Right forelimb (tissue), 1 donor: ENCODE measurements at places on chromosomes 4 and X.

DNA sequence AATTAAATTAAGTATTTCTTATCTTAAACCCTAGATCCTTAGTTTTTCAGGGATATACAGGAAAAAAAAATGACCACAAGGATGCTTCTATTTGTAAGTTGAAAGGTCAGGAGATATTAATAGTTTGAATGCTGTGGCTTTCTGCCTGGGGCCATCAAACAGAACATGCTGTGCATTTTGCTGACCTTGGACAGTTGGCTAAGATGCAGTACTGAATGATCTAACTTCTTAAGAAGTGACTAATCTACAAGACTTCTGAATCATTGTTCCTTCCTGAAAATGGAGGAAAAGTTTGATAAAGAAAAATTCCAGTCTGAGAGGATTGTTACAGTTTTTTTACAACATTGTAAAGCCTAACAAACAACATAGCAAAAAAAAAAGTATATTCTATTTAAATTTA lies 237.8 kb upstream of the JADE1 start:
- DNase-seq = no peak

DNA sequence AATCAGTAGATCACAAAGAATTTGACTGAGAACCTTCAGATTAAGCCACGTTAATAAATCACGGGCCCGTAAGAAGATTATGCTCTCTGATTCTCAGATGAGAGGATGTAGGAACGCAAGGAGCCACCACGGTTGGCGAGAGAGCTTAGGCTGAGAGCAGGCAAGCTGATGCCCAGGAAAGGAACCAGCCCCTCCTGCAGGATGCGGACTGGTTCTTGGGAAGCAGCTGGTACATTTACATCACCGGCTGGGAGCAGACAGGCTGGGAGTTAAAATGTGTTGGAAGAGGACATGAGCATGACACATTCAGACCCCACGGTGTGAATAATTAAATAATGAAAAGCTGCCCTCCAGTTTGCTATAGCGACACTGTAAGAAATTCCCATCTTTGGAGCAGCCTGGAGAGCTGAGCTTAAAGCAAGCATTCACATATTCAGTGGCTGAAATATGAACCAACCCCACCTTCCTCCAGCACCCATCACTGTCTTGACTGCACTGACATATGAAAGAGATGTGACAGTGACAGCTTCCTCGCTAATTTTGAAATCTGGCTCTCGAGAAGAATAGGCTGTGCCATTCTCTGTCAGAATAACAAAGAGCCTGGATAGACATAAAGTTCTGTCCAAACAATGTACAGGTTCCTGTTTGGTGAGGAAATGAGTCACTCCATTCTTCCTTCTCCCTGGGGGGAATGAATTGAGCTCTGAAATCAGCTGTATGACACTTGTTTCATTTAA lies 33.1 kb downstream of the LNX1 start:
- DNase-seq = no peak

- DNase-seq = no peak
Measured at GRCh38 chrX:40947276-40947675, 138.0 kb upstream of the USP9X start.

GRCh38 chr4:56215901-56216300 lies 171.4 kb downstream of the AASDH start:
- no peak for DNase-seq

DNA sequence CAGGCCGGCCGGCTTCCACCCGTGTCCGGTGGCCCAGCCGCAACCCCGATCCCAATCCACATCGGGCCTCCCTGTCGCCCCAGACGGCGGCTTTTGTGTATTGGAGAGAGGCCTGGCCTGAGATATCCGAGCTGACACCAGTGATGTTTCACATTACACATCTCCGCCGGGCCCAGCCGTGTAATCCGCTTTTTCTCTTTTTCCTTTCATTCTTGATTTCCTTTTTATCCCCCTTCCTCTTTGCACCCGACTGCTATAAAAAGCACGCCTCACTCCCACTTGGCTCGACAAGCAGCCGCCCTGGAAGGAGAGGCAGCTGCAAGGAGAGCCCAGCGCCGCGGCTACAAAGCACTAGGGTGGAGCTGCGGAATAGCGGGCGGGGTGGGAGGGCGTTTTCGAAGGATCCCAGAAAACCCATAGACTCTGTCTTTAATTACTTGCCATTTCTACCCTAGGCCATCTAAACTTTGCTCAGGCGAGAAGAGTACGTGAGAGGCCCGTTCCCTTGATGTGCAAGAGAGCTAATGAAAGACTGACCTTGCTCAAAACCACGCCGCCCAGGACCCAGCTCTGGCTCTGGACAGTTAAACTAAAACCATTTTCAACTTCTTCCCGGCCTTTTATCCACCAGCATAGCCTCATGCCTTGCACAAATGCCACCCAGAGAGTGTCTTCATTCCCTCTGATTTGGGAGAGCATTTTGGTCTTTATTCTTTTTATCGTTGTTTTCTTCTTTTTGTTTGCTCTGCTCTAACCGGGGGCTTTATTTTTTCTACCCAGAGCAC lies 3.2 kb downstream of the PITX2 start:
- DNase-seq = peak; percentile 65

GRCh38 chr4:38896940-38897339 lies 29.3 kb downstream of the FAM114A1 start:
- no peak for DNase-seq
